ENCODE measurements at places on chromosomes 12 and 14.

DNA sequence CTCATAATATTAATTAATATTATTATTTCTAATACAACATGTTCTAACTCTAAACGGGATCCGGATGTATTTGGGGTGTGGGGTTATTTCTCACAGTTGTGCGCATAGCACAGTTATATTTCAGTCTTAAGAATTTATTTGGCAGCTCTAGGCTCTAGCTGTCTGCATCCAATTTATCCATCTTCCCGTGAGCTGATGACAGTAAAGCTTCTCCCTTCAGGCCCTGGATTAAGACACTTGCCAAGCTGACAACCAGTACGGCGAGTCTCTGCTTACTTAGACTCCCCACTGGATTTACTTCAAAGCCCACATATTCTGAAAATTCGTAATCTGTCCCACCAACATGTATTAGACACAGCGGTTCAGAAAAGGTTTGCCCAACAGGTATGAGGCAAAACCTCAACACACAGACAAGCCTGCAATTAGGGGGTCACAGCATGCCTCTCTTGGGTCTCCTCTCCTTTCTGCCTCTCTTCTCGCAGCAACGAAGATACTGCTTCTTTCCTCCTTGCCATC, 232.9 kb upstream of the TMTC1 start:
- DNase-seq = no peak

- DNase-seq = no peak
These were observed 31.6 kb downstream of the SPTLC2 start for GRCh38 chr14:77584809-77585208.

DNA sequence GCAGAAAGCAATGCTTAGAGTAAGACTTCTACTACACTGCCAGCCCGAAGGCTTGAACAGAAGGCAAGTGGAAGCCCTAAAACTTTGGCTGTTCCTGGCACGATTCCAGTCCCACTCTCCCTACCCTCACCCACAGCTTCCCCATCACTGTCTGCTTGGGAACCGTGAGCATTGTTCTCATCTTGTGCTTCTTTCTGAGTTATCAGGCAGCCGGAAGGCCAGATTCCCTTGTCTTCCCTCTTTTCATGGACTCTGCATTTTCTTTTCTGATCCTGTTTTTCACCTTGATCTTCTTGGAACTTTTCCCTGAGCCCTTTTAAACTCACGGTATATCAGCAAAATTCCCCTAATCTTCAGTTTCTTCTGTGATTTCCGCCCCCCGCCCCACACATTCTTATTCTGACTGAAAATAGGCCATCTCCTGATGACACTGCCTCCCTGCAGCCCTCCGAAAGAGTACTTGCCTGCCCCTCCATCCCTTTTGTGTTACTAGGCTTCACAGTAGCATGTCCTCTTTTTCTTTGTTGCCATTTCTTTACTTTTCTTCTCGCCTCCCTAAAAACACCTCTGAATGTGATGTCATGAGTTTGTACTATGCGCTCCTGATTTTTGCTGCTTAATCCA, 29.9 kb downstream of the RCOR1 start:
- DNase-seq = no peak

- no peak for DNase-seq
These were observed 892 bp downstream of the TCHP start for GRCh38 chr12:109900752-109901580.

DNA sequence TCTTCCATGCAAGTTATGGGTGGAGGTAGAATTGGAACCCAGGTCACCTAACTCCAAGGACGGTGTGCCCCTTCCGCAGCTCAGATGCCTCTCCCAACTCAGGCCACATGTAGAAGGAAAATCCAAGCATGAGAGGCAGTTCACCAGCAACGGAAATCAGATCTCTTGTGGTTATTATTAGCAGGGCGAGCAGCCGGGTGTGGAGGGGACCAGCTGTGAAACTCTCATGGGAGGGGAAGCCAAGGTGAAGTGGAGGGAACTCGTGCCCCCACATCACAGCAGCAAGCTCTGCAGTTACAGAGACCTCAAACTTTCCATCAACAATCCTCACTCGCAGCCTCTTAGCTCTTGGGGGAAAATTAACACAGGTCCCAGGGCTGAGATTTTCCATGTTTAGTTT, 79.7 kb downstream of the KSR2 start:
- no peak for DNase-seq

DNA sequence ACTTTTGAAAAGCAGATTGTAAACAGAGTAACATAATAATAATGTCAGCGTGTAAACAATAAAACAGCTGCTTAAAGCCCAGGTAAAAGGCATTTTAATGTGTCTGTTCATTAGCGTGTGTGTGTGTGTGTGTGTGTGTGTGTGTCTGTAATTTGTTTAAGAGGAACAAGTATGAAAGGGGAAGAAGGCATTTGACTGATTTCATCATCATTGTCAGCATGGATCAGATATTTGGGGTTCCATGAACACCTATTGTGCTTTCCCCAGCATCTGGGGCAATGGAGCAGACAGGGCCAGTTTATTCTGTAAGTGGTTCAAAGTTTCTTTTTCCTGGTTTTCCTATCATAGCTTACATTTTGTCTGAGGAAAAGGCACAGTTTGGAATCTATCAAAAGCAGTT, 28.9 kb downstream of the SLC25A21 start:
- no peak for DNase-seq

DNA sequence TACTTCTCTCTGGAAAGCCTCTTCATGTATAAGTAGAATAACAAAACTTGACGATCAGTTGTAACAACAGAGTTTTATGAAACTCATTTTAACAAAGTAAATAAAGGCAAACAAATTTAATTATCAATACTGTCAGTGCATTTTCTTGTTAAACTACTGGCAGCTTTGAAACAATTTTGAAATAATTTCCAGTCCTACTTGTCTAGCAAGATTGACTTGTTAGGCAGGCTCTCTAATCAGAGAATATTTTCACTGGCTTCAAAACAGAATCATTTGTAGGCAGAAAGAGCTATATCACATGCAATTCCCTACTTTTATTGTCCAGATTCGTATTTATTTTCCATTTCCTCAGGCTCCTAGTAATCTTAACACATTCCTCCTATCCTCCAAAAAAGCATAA, 45.9 kb upstream of the SLC6A13 start:
- no peak for DNase-seq

DNA sequence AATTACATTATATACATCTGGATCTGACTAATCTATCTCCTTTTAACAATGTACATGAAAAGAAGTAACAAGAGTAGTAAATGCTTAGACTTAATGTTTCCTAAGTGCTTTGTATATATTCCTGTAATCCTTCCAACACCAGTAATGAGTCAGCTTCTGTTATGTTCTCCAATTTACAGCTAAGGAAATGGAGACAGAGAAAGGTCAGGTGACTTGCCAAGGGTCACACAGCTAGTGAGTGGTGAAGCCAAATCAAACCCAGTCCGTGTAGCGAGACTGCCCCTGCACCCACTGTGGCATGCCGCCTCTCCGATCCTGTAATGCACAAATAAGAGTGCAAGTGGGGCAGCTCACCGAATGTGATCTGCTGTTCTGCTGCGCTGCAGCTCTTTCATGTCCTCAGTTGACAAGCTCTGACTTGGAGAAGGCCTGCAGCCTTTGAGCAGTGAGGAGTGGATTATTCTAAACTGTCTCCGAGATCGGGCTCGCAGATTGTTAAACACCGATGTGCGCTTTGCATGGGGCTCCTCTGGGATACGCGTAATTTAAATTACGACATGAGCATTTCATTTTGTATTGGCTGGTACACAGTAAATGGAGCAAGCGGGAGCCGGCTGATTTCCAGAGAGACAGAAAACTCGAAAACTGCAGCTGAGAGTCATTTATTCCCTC, 65.1 kb upstream of the KTN1 start:
- DNase-seq = no peak

DNA sequence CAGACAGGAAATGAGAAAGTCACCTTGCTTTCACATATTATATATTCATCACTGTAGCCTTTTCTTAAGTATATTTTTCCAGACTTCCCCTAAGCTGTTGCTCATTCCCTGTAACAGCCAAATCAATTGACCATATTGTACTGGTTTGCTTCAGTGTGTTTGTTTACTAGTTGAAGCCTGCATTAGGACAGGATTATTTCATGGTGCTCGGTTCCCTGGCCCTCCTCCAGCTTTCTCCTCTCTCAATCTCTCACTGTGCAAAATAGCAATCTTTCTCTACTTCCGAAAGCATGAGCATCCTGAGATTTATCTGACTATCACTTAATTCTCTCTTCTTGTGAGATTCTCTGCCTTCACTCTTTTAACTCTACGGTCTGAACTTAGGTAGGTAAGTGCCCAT, 2.4 kb downstream of the SLC35F4 start:
- DNase-seq = no peak

DNA sequence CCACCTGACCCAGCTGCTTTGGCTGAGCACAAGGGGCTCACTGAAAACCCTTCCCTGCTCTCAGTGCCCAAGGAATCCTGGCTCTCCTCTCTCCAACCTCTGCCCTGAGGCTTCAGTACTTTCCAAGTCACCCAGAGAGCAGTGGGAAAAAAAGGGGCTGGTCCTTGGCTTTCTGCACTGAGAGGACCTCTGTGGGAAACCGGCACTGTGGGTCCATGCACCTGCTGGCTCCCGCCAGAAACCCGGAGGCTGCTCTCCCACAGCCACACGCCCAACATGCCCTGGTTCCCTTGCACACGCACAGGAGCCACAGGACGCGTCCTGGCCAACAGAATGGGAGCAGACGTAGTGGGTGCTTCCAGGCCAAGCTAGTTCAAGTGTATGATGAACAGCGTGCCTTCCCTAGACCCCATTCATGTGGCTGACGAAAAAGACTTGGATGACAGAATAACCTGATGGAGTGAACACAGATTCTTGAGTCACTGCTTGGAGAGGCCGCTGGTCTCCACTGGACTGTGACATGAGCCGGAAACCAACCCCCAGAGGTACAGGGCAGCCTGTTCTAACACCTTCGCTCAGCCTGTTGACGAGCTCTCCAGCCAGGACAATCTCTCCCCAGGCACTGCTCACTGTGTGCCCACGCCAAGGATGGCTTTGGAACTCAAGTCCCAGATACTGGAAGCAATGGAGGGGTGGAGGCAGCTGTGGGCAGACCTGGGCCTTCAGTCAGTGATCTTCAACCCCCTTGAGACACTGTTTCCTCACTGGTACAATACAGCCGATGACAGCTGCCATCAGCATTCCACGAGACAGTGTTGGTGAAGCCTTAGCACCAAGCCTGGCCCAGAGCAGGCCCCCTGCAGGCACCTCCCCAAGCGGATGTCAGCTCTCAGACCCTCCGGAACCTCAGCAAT, 87.7 kb downstream of the ITPK1 start:
- DNase-seq = no peak

DNA sequence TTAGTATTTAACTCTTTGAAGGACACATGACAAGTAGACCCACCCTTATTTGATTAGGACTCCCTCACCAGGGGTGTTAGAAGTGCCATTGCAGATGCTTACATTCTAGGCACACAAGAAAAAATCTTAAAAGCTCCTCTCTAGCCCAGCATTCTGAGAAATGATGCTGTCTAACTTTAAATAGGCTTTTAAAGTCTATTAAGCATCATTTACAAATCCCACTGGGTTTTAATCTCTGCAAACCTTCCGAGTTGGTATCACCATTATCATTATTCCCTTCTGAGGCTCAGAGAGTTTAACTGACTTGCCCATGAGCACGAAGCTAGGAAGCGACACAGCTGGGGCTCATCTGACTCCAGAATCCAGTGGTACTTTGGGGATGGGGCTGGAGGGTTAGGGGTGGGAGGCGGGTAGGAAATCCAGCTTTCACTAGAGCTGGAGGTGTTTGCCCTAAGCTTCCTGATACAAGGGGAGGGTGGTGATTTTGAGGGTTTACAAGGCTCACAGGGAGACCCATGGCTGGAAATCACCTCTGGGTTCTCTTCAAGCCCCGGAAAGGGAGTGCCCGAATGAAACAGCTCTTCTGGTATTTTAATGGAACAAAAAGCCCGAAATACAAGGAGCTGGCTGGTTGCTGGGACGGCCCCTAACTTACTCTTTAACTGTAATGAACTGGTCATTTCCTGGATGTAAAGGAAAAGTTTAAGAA, 109.2 kb upstream of the FUT8 start:
- DNase-seq = no peak

DNA sequence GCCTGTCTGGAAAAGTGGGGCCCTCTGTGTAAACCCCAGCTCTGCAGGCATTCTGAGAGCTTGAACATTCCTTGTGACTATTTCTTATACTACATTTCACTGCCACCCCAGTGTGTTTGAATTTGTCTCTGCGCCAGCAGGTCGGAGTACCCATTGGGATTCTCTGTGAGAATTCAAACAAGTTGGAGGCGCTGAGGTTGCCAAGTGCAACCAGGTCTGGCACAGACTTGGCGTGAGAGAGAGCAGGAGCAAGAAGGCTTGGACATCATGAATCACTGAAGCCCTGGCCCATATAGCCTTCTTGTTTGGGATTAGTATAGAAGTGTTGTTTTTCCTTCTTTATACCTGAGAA, 33.0 kb upstream of the ATP2A2 start:
- DNase-seq = no peak

DNA sequence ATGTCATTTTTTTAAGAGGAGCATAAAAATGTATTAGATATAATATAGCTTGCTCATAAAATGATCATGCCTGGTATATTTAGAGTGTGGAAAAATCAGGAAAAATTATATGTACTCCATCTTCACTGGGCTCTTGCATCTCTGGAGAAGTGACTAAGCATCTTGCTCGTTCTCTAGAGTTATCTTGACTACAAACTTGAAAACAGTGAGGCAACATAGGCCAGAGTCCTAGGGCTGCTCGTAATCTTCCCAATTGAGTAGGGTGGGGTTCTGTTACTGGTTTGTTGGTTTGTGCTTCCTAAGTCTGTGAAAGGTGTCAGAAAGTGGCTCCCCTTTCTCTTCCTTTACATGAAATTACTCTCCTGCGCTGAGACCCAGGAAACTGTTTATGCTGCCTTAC, 46.2 kb downstream of the AACS start:
- no peak for DNase-seq

DNA sequence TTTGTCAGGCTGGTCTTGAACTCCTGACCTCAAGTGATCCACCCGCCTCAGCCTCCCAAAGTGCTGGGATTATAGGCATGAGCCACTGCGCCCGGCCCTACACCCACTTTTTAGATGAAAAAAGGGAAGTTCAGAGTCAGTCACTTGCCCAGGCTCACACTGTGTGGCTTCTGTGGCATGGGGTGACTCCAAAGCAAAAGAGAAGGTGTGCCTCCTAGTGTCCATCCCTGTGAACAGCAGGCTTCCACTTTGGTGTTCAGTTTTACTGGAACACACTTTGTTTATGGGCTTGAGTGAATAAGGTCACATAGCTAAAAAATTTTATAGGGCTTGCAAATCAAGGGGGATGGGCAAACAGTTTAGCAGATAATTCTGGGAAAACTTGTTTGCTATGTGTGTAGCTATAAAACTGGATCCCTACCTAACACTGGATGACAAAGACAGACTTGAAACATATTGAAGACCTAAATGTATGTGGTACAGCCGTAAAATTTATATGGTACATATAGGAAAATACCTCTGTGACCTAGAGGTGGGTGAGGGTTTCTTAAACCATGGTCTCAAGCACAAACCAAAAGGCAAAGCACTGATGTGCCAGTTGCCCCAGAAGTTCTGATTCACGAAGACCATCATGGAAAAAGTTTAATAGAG, 54.9 kb downstream of the EID3 start:
- DNase-seq = no peak

Data from esophagus squamous epithelium (tissue), 5 donors.